Fibroblast of the aortic adventitia (primary cell): ENCODE measurements at places on chromosomes 7 and 10.

DNA sequence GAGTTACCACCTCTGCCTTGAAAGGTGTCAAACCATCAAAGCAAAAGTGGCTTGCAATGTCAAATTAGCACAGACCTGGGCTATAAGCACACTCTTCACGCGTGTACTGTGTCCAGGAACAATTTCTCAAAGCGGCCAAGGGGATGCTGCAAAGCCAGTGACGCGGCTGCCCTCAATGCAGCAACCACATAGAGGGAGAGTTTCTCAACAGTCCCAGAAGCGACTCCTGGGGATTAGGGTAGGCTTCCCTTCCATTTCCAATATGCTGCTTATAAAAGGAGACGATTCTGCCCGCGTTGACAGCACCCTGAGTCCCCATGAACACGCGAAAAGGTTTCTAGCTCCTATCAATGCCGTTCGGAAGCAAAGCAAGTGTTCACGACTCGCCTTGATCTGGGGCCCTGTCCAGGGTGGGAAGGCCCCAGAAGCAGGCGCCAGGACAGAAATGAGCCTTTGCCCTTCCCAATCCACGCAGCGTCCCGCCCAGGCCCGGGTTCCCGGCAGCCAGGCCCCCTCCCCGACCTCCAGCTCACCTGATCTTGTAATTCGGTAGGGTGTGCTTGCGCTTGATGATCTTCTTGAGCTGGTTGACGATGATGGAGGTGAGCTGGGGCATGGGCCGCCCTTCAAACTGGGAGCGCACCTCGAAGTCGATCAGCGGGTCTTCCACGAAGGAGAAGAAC is 1.3 kb downstream of the PDZD8 start:
- DNase-seq, result peak; percentile 58

DNA sequence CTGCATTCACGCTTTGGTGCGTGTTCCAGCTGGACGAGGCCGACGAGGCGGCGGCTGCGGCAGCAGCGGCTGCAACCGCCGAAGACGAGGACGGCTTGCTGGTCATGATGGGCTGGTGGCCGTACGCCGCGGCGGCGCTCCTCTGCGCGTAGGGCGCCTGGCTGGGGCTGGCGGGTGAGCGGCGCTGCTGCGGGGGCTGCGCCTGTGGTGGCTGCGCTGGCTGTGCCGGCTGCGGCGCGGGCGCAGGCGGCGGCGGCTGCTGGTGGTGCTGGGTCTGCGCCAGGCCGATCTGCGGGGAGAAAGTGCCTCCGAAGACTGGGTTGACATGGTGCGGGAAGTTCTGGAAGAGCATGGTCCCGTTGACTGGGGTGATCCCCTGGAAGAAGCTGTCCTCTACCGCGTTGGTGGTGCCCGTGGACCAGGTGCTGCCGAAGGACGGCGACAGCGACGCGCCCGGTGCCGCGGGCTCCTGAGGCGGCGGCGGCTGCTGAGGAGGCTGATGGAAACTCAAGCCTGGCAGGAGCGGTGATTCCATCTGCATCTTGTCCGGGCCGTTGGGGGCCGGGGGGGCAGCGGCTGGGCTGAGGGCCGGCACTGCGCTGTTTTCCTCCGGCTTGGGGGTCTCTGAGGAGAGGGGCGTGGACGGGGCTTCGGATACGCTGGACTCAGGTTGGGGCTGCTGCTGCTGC is 51.1 kb downstream of the CPEB3 start:
- DNase-seq, result peak; percentile 27

GRCh38 chr7:156475666-156476065 is 164.9 kb upstream of the RNF32 start:
- peak; percentile 1 for DNase-seq

GRCh38 chr7:137983323-137984008 is 18.4 kb downstream of the CREB3L2 start:
- DNase-seq, result no peak

- DNase-seq, result no peak
Observed at GRCh38 chr7:5212633-5213285, 22.7 kb downstream of the WIPI2 start.

DNA sequence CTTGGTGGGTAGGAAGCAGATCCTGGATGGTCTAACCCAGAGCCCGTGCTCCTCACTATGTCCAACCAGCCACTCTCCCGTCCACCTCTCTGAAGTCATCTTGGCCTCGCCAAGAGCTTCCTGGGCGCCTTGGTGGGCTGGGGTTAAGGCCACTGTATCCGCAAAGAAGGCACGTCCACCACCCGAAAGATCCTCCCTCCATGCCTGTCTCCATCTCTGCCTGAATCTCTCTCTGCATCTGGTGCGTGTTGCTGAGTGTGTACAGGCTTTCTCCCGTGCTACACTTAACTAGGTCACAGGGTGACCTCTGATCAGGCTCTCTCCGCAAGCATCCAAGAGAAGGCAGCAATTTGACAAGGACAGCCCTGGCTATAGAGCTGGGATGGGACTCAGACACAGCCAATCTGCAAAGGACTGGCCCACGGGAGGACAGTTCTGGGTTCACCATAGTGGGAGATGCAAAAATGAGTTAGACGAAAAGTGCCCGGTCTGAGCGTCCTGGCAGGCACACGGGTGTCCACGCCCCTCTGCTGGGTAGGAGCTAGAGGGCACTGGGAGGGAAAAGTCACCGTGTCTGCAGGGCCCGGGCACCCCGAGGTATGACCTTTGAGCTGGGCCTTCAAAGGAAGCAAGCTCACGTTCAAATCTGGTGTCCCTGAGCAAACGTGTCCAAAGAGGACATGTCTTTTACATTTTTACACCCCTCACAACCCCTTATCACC is 9.4 kb upstream of the RFC2 start:
- no peak for DNase-seq

GRCh38 chr10:34045571-34046190 is 711.2 kb upstream of the NRP1 start:
- DNase-seq, result peak; percentile 24

DNA sequence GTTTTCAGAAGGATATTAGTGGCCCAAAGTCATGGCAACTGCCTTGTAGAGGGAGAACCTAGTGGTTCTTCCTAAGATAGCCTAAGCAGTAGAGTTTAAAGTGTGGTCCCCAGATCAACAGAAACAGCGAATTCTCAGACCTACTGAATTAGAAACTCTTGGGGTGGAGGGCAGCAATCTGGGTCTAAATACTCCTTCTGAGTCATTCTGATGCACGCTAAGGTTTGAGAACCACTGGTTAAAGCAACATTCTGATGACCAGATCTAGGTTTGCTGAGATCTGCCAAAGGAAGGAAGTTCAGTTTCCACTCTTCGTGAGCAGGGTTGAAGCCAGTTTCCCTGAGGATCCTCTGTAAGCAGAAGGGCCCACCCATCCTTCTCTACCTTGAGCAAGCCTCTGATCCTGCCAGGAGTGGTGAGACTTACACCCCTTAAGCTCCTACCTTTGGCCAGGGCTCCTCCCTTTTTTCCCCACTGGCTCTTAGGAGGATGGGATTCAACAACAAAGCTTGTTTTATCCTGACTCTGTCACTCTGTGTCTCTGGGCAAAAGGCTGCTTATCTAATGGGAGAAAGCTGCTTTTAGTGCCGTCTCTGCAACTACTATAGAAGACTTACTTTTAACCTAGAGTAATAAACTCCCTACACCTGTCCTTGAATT is 26.8 kb upstream of the TRUB1 start:
- DNase-seq, result no peak

DNA sequence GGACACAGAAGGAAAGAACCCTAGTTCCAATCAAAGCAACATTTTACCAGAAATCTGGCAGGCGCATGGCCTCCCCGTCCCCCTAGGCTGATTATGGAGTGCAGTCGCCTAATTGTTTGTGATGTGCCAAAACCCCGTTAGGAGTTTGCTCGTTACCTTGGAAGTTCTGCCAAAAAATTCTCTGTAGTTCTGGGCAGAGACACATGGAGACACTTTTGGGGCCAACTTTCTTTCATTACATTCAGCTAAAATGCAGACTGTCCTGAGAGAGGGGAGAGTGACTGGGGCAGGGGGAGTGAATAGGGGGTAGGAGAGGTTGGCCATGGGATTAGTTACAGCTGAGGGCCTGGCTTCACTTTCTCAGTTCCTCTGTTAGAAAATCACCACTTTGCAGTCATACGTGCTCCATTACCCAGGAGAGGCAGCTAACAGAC is 158.0 kb upstream of the NPVF start:
- no peak for DNase-seq

GRCh38 chr7:8773518-8773917 is 340.1 kb downstream of the NXPH1 start:
- DNase-seq, result no peak

DNA sequence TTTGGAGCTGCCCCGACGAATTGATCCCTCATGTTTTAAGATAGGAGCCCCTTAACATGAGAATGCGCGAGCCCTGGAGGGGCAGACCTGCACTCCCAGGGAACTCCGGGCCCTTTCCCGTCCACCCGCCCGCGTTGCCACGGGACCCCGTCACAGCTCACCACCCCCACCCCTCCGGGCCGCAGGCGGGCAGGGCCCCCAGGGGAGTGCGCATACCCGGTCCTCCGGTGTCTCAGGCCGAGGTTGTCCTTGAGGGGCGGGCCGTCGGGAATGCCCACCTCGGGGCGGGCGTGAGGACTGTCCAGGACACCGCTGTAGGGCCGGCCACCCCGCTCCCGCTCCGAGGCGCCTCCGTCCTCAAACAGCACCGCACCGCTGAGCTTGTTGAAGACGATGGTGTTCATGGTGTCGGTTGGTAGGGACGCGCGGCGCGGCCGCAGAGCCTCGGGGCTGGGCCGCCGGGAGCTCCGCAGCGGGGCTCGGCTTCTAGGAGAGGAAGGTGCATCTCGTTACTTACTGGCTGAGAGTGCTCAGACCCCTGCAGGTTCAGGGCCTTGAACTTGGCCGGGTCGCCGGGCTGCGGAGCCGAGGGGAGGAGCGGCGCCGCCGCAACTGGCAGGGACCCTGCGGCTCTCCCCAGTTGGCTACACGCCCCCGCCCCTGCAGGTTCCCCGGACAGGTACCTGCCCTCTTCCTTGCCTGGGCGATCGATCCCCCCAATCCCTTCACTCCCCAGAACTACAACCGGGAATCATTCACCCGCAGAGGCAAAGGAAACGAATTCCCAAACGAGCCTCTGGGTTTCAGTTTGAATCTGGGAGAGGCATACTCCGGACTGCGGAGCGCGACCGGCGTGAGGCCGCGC is 2.4 kb downstream of the MKX start:
- DNase-seq, result no peak

DNA sequence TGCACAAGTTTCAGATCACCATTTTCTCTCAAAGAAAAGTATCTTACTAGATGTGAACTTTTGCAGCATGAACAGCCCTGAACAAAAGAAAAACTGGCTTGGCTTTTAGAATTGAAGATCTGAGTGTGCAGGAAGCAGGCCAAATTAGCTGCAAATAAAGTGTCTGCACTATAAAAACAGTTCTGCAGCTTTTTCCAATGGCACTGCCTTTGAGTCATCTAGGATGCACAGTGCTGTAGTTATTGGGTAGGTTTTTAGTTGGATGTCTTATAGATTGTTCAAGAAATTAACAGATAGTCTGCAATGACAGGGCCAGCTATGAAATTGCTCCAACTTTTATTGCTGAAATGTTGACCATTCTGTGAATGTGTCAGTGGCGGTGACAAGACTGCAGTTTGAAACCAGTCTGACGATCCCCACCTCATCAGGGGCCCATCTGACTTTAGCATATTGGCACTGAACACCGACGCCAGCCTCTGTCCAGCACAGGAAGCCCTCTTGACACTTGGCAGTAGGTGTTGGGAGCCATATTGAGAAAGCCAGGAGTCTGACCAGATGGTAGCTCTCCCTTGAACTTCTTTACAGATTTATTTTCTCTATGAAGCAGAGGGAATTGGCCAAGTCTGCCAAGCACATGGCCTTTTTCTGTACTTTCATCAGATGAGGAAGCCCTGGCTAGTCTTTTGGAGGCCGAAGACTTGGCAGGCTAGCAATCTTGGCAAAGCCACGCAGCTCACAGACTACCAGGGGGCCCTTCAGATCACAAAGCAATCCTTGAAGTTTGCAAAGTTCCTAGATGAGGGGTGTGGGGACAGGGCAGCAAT is 490.6 kb downstream of the NEBL start:
- DNase-seq, result no peak

- DNase-seq, result no peak
Observed at GRCh38 chr7:139109983-139110411, 477 bp upstream of the ZC3HAV1 start.

DNA sequence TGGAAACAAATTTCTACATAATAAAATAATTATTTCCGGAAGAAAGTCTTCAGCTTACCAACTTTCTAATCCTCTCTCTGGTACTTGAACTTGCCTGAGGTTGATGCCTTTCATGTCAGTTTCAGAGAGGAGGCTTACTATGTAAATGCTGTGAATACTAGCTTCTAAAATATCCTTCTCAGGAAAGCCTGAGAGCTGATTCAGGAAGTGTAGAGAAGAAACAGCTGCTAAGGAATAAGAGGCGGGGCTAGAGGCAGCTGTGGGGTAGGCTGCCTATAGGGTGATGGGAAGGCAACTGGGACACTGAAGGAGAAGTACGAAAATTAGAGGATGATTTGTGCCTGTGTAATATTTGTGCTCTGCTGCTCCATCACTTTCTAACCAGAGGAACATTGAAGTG is 69.3 kb downstream of the AVL9 start:
- peak; percentile 10 for DNase-seq

DNA sequence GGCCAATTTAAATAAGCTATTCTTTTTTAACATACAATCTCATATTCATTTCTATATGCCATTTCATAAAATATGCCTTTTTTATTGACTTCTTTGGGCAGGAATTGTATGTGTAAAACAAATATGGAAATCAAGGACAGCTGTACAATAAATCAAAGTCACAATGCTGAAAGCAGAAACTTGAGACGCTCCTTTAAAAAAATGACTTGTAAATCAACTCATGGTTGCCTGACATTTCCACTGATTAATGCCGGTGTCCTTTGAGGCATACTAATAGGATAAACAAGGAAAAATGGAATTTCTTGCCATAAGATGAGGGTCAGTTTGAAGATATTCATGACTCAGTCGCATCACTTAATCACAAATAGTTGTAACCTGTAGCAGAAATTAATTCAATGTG is 247.4 kb upstream of the TEX47 start:
- DNase-seq, result no peak

- no peak for DNase-seq
Observed at GRCh38 chr10:69445041-69445440, 6.2 kb upstream of the TSPAN15 start.

- no peak for DNase-seq
Observed at GRCh38 chr10:66964946-66965345, 39.1 kb downstream of the LRRTM3 start.

GRCh38 chr7:16004702-16005101 is 318.2 kb upstream of the MEOX2 start:
- DNase-seq, result no peak
